ENCODE measurements at places on chromosomes 16 and 17.

- no peak for DNase-seq
Observed at GRCh38 chr17:19295473-19296135, 58.4 kb downstream of the EPN2 start.

- no peak for DNase-seq
Observed at GRCh38 chr16:77499373-77500285, 64.8 kb upstream of the ADAMTS18 start.

- no peak for DNase-seq
Observed at GRCh38 chr16:5944971-5945370, 847.4 kb upstream of the EEF2KMT start.

DNA sequence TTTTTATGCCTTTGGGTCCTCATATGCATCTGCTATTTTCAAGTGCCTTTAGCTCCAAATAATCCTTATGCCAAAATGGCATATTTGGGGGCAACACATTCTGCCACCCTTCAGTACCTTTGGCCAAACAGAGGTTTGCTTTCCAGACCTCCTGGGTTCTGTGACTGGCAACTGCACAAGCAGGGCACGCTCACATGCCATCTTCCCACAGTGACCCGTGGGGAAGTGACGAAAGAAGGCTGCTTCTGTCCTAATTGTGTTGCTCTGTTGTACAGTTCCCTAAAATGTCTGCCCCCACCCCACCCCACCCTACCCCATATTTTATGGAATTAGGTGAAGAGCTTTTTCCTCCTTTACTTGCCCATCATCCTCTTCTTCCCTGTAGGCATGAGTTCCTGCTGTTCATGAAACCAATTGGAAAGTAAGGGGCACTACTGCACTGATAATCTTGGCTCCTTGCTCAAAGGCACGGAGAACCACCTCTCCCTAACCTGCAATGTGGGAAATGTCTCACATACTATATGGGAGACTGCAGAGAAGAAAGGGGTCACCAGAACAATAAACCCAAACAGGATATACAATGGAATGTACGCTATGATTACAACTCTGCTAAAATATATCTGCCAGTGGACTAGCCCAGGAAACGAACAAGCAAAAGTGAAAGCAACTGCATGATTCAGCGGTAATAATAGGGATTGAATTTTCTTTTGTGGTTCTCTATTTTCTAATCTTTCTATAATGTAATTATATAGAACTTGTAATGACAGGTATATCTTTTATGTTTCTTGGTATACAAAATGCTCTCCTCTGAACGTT is 3.3 kb upstream of the SLFN12L start:
- DNase-seq = peak; percentile 49

GRCh38 chr16:12219992-12220391 is 243.5 kb downstream of the SNX29 start:
- DNase-seq = no peak

- DNase-seq = no peak
Observed at GRCh38 chr16:18799500-18799899, 1.8 kb downstream of the ARL6IP1 start.

GRCh38 chr16:3578610-3579551 is 1.7 kb upstream of the NLRC3 start:
- DNase-seq = peak; percentile 83

GRCh38 chr17:3796110-3796821 is 4.7 kb downstream of the ITGAE start:
- peak; percentile 87 for DNase-seq

DNA sequence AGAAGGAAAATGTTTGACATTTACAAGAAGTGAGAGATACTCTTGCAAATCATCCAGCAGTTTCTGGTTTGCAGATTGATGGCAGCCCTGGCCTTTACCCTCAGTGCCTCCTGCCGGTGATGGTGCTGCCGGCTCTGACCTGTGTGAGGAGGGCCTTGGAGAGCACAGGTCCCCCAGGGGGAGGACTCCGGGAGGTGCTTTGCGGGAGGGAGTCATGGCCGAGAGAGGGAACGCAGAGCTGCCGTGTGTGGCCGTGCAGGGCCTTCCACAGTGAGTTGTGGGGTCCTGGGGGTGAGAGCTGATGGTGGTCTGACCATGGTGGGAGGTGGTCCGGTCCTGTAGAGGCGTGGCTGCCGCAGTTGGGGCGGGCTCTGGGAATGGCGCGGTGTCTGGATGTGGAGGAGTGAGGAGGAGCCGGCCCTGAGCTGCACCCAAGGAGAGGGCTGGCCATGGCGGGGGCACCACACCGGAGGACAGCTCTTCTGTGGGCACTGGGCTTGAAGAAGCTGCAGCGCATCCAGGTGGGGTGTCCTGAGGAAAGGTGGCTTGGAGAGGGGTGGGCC is 28.0 kb upstream of the ZNF750 start:
- no peak for DNase-seq

GRCh38 chr17:58806046-58806445 is 50.4 kb downstream of the PPM1E start:
- DNase-seq = no peak

- no peak for DNase-seq
Observed at GRCh38 chr16:51313198-51313597, 162.1 kb upstream of the SALL1 start.

DNA sequence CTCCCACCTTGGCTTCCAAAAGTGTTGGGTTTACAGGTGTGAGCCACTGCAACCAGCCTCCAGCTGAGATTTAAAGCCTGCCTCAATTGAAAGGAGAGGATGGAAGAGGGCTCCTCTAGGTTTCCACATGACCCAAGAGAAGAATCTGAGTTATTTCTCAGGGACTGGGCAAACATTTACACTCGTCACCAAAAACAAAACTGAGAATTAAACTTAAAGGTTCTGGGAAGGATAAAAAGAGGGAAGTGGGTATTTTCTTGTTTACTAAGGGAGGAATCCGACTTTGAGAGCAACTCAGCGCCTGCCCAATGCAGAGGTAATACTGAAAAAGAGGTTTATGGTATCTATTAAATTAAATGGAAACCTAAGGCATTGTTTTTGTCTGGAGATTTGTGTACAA is 13.3 kb downstream of the HOXB1 start:
- DNase-seq = no peak

DNA sequence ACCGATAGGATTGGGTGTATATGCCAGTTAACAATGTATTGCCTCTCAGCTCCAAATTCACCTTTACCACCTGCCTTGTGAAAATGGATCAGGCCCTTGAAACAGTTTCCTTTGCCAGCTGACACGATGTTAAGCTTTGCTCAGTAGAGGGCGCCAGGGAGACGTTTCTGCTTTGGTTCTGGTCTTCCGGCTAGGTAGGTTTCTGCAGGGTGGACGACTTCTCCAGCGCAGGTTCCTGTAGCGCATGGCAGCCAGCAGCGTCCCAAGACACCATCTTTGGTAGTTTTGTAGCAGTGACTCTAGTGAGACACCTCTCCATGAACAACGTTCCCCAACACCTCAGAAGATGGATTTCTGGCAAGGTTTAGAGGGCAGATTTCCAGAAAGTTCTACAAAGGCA is 24.0 kb downstream of the SYCE1L start:
- DNase-seq = peak; percentile 44

DNA sequence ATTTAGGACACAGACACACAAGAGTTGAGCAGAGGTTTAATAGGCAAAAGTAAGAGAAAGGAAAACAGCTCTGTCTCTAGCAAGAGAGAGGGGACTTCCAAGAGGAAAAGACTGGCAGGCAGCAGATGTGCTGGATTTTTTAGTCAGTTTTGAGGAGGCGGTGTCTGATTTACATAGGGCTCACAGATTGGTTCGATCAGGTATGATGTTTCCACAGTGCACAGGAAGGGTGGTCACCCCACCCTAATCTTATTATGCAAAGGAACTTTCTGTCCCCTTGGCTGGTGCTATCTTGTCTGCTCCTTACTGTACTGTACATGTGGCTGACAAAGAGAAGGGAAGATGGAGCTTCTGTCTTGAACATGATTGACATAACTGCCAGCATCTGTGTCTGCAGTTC is 25.3 kb downstream of the BFAR start:
- no peak for DNase-seq

DNA sequence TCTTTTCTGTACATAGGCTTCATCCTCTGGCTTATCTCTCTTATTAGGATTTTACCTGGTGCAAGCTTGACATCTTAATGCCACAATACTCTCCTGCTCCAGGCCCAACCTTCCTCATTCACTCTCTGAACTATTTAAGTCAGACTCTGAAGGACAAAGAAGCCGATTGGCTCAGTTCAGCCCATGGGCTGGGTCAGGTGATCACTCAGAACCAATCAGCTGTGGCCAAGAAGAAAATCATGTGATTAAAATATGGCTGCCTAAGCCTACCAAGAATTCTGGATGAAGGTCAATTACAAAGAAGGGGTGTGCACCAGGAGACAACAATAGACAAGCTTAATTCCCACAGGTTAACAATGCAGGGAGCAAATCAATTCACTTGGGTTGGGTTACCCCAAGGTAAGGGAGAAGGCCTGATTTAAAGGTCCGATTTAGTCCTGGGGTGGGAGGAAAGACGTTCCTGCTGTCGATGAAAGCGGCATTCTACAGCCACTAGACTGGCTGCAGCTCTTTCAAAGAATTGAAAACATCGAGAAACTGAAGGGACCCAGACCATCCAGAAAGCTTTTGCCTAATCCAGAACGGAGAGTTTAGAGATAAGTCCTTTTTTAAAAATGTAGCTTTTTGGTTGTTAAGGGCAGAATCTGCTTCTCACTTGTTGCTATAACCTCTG is 42.9 kb upstream of the NFAT5 start:
- peak; percentile 15 for DNase-seq

GRCh38 chr17:7262192-7262934 is at the start of gene CLDN7:
CLDN7 (minus strand) TSS chr17:7262478; CDS start chr17:7262043, 435 bp downstream.
- DNase-seq = no peak

DNA sequence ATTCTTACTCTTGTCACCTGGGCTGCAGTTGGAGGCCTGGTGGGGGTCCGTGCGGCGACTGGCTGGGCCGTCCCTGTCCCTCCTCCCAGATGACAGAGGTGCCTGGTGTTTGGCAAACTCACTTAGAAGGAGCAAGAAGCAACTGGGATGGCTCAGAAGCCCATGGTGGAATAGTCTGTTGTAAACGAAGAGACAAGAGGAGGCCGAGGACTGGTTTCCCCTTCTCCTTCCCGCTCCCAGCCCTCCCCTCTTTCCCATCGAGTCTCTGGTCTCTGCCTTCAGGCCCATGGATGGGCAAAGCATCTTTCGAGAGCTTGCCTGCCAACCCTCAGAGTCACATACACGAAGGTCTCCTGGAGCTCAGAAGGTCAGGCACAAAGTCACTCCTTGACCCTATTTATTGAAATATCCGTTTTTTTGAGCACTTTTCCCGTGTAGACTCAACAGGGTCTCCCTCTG is 364.4 kb downstream of the SEC14L1 start:
- no peak for DNase-seq

GRCh38 chr17:31560616-31561235 is 169.3 kb downstream of the RAB11FIP4 start:
- DNase-seq = no peak

GRCh38 chr17:77254951-77255825 is 114.4 kb downstream of the SEC14L1 start:
- DNase-seq = no peak

- DNase-seq = no peak
Observed at GRCh38 chr16:8376430-8376829, 213.9 kb downstream of the TMEM114 start.

DNA sequence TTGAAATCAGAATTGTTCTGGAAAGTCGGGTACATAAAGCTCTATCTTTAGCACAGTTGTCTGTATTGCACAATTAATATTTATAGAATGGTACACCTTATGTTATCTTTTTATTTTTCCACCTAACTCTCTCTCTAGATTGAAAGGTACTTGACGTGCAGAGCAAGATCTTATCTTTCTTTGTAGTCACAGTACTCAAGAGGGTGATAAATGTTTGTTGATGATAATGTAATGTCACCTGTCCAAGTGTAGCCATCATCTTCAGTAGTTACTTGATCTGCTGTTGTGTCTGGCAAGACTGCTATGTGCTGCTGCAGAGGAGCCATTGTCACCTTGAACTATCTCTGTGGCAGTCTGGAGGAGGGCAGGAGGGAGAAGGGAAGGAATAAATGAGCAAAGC is 5.3 kb downstream of the HMOX2 start:
- DNase-seq = no peak

DNA sequence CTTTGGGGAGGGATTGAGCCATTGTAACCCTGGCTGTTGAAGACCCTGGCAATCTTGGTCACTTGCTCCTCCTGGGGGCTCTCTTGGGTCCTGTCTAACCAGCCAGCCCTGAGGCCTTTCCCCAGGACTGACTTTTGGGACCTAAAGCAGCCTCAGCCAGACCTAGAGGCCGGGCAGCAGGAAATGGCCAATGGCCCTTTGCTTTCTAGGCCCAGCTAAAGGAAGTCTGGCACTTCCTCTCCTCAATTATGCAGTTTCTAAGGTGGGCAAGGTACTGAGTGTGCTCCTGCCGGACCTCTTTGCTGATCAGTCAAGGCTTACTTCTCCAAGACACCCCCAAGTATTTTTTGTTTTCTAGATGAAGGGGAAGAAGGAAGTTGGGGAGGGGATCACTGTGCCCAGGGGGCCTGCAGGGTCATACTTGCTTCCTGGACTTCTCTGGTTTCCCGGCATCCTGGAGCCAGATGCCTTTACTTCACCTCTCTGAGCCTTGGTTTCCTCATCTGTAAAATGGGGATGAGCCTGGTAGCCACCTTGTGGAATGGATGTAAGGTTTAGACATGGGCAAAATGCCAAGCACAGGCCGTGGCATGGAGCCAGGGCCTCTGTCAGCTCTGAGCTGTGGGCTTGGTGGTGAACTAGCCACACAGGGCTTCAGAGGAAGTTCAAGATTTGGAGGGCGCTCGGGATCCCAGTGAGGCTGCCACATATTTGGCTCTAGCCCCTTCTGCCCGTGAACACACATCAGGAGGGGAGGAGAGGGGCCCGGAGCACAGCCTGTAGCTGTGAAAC is 8.6 kb downstream of the CX3CL1 start:
- no peak for DNase-seq

GRCh38 chr16:24624102-24624501 is 84.7 kb downstream of the RBBP6 start:
- no peak for DNase-seq

DNA sequence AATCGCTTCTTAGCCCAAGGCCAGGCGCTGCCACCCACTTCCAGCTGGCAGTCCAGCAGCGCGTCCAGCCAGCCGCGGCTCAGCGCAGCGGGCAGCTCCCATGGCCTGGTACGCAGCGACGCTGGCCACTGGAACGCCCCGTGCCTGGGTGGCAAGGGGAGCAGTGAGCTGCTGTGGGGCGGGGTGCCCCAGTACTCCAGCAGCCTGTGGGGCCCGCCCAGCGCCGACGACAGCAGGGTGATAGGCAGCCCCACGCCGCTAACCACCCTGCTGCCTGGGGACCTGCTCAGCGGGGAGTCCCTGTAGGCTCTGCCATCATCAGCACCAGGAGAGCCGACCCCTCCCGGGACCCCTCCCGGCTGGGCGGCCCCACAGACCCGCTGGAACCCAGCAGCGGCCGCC is 24.0 kb downstream of the TMC6 start:
- DNase-seq = no peak

DNA sequence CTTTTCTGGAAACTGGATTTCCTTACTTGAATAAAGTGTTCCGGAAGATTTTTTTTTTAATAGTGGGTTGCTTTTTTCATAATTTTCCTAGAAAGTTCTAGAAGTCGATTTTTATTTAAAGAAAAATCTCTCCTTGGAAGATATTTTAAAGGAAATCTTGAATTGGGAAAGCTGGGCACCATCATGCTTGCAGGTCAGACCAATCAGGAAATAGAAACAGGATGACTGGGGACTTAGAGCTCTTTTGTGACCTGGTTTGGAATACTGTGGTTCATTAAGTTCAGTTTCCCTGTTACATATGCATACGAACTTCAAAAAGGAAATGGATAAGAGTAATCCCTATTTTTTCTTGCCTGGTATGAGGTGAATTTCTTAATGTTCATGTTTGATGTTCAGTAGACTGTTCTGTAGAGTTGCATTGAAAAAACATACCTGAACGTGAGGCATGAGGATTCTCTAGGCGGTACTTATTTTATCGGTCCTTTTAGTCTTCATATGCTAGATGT is 1.2 kb downstream of the NFATC3 start:
- no peak for DNase-seq
